ENCODE measurements at places on chromosomes 11 and 22.
A peak's percentile ranks its signal among the peaks of the same experiment; 100 is the strongest.

DNA sequence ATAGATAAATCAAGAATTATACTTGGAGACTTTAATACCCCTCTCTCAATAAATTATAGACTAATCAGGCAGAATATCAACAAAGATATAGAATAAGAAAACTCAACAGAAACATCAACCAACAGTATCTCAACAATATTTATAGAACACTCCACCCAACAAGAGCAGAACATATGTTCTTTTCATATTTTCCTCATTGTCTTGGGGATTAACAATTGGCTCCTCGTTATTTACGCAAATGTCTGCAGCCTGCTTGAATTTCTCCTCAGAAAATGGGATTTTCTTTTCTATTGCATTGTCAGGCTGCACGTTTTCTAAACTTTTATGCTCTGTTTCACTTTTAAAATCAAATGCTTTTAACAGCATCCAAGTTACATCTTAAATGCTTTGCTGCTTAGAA is 37.0 kb upstream of the FBLN1 start:
- DNase-seq, result no peak

GRCh38 chr11:91846002-91846401 is 378.6 kb upstream of the FAT3 start:
- DNase-seq, result no peak

DNA sequence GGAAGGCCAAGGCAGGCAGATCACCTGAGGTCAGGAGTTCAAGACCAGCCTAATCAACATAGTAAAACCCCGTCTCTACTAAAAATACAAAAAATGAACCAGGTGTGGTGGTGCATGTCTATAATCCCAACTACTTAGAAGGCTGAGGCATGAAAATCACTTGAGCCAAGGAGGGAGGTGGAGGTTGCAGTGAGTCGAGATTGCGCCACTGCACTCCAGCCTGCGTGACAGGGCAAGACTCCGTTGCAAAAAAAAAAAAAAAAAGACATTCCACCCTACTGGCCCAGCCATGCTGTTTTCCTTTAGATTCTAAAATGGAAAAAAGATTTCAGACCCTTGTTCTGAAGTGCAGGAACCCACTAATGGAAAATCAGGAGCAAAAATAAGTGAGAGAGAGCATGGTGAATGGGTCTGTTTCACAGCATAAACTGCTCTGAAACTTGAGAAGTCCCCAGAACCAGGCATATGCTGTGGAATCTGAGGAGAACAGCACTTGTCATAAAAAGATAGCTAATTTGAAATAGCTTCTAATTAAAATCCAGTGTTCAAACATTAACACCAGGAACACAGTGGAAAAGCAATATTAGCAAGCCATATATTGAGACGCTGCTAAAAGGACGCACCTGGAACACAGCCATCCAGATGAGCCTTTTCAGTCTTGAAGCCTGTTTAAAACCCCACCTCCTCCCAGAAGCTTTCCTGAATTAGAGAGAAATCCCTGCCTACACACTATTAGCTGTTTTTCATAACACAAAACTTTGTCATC is 66.3 kb upstream of the CHRM4 start:
- DNase-seq, result no peak

DNA sequence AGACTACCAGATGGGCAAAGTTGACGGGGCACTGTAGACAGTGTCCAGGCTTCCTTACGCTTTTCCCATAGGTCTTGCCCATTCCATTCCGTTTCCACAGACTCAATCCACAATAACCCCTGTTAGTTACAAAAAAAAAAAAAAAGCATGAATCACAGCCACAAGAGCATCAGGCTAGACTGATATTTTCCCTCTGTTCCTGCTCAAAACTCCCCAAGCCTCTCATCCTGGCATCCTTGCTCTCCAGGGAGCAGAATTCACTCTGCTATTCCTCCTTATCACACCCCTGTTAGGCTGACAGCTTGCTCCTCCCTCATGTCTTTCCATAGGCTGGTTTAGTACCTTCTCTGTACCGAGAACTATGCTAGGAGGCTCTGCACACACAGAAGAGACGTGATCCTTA is 42.2 kb downstream of the TMEM123 start:
- DNase-seq, result no peak

GRCh38 chr11:57791321-57792059 is 29.9 kb downstream of the CTNND1 start:
- no peak for DNase-seq

GRCh38 chr11:14942745-14943144 is 29.4 kb downstream of the CALCA start:
- DNase-seq, result no peak

- DNase-seq, result peak; percentile 40
Measured at GRCh38 chr11:63839508-63840355, 822 bp downstream of the MARK2 start.

GRCh38 chr11:113613619-113614018 is 92.5 kb downstream of the TMPRSS5 start:
- DNase-seq, result peak; percentile 28

DNA sequence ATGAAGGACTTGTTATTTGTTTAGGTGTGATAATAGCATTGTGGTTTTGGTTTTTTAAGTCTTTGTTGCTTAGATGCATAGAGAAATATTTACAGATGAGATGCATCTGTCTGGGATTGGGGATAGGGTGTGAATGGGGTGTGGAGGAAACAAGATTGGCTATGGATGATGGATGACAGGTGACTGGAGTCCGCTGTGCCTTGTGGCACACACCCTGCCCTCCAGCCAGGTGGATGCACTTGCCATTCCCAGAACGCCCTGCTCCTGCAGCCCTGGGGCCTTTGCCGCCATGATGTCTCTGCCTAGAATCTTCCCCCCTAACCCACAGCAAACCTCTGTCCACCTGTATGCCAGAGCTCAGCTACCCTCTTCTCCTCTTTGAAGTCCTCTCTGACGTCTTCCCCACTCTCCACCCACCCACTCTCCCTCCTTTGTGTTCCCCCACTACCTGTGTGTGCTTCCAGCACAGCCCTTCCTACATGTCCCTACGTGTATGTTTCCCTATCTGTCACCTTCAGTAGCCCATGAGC is 54.7 kb downstream of the WNT11 start:
- no peak for DNase-seq

- no peak for DNase-seq
Measured at GRCh38 chr11:50088231-50088630, 55.6 kb downstream of the OR4C45 start.

DNA sequence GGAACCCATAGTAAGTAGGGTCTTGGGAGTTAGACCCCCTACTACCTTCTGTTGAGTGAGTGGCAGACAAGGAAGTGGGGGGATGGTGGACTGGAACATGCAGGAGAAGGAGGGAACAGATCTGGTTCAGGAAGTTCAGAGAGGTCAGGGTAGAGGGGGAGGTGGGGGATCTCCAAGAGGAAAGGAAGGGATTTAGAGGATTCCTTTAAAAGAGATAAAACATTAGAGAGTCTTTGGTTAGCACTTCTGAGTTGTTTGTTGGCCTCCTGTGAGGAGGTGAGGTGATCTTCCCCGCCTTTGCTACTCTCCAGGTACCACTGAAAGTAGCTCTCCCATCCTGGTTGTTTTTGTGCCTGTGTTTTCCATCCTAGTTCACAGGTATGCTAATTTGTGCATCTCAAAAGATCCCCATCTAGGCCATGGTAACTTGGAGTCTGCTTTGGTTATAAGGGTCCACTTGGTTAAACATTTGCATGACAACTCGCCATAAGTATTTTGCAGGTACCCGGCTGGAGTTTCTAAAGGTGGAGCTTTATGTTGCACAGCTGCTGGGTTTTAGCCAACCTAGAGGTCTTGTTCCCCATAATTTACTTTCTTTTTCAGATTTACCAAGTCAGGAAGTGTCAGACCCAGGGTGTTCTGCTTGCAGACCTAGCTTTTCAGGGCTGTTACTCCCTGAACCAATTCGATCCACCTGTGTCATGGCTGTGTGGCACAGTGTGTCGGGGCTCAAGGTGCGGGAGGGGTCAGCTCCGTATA is 79.3 kb upstream of the SORL1 start:
- DNase-seq, result no peak

GRCh38 chr11:78841456-78842060 is 266.9 kb upstream of the NARS2 start:
- no peak for DNase-seq

DNA sequence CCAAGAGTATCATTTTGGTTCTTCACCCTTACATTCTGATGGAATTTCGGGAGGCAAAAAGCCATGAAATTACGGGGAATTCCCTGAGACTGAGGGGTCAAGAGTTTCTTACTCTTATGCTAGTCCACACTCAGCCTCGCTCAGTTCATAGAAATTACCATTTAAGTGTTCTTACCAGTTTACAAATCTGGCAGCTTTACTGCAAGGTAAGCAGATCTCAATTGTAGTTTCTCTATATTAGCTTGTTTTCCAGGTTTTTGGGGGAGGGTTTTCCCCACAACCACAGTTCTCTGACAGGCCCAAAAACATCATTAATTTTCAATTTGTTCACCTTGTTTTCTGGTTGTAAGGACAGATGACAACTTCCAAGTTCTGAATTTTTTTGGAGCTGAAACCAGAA is 1028.4 kb downstream of the FAM181B start:
- DNase-seq, result no peak

DNA sequence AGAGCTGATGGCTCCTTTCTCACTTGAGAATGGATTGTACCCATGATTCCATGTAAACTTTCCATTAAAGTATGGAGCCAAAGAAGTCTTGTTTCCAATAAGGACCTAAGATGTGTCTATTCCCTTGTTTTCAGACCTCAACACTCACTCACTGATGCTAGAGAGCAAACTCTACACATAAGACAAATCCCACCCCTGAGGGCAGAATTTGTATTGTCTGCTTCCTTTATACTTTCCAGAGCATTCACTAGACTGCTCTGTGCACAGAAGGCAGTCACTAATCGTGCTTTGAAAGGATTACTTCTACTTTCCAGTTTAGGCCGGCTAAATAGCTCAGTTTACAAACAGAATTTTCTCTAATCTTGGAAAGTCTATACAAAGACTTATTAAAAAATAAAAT is 6.4 kb downstream of the ANKRD49 start:
- DNase-seq, result no peak

DNA sequence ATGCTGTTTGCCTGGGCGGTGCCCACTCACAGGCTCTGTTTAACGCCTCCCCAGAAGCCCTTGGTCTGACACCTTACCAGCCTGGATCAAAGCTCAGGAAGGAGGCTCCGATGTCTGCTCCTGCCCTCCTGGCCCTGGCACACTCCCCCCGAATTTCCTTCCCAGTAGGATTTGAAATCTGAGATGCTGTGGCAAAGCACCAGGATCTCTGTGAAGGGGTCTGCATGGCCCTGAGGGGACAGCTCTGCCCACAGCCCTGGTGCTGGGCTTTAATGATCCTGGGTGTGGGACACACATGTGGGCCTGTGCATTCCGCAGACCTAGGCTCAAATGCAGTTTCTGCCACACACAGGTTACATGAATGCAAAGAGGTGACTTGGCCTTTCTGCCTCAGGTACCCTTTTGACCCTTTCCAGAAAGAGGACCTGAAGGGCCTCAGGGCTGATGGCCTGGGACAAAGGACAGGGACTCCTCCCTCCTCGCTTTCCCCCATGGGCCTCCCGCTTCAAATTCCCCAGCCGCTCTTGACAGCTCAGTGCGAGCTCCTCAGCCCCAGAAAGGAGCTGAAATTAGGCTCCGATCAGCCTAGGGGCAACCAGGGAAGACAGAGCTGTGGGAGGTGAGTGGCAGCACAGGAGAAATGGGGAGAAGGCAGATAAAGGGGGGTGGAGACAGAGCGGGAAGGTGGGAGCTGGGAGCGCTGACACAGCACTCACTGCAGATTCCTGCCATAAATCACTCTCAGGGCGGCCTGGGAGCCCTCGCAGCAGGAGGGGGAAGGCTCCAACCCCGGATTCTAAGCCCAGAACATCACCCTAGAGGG is 41.3 kb downstream of the TRIM29 start:
- DNase-seq, result no peak

GRCh38 chr11:106998116-106998915 is 20.0 kb downstream of the GUCY1A2 start:
- DNase-seq, result no peak

DNA sequence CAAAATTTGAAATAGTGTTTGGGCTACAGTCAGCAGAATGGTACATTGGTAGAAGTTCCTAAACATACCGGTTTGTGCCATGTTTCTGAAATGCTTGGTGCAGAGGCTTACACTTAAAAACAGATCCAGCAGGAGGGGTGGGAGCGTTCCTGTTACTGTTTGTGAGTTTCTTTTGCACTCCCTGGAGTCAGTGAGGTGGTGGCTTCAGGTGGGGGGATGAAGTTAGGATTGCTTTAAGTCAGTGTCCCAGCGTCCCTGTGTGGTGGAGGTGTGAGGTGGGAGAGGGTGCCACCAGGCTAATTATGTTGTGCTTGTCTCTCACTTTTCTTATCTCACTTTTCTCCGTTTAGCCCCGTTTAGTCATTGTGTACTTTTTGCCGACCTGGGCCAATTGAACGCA is 9.7 kb downstream of the TNRC6B start:
- DNase-seq, result no peak

DNA sequence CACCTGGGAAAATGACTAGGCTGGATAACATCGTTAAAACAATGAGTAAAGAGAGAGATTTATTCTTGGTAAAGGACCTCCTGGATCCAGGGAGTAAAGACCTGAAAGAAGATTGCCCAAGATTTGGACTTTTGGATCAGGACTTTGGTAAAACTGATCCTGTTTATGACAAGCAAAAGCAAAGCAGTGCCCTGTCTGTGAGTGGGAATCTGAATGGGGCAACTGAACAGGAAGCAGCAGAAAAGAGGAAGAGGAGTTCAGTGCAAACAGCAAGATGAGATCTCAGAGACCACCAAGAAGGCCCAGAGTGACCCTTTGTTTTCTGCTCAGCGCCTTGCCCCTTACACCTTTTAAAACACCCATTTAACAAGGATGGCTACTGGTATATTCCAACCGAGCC is 122.0 kb downstream of the VPREB1 start:
- no peak for DNase-seq

DNA sequence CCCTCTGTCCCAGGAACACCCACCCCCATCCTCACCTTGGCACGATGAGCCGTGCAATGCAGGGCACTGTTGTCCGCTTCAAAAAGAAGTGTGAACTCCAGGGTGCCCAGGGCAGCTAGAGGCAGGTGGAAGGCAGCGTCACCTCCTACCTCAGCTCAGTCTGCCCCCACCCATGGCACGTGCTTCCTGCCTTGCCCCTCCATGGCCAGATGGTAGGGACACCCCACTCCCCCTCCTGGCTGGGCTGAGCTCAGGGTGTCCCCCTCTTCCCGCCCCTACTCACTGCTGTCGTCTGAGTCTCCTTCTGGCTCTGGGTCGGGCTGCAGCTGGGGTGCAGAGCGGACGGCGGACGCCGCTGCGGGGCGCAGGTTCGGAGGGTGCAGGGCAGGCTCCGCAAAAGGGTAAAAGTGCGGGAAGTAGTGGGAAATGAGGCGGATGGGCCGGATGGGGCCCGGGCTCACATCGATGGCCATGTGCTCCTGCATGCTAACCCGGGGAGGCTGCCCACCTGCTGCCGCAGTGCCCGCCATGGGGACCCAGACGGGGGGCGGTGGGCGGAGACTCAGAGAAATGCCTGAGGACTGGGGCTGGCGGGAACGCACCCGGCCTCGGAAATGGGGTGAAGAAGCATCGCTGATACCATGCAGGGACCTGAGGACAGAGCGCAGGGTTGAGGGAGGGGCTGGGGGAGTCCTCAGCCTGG is 9.1 kb downstream of the NDUFV1 start:
- no peak for DNase-seq

DNA sequence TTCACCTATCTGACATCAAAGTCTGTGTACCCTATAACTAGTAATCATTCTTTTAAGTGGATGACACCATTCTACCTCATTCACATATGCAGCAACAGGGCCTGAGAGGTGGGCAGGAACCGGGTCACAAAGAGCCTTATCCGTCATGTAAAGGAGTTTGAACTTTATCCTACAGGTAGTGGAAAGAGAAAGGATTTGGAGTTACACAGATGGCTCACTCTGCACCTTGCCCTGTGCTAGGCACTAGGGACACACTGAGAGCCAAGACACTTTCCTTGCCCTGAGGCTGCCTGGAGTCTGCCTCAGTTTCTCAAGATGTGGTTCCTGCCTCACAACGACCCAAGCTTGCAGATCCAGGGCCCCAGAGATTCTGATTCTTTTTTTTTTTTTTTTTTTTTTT is 14.3 kb upstream of the ACER3 start:
- DNase-seq, result no peak

Data from hematopoietic multipotent progenitor cell treated with erythropoietin and hydrocortisone succinate and interleukin-3 and kit ligand, for 8 days (in vitro differentiated cells).